ENCODE measurements at places on chromosomes 16 and 17.

- no peak for DNase-seq
These were observed 22.5 kb upstream of the TMEM132E start for GRCh38 chr17:34556931-34557330.

- DNase-seq, result no peak
These were observed 262.6 kb downstream of the SLC39A11 start for GRCh38 chr17:72829883-72830282.

DNA sequence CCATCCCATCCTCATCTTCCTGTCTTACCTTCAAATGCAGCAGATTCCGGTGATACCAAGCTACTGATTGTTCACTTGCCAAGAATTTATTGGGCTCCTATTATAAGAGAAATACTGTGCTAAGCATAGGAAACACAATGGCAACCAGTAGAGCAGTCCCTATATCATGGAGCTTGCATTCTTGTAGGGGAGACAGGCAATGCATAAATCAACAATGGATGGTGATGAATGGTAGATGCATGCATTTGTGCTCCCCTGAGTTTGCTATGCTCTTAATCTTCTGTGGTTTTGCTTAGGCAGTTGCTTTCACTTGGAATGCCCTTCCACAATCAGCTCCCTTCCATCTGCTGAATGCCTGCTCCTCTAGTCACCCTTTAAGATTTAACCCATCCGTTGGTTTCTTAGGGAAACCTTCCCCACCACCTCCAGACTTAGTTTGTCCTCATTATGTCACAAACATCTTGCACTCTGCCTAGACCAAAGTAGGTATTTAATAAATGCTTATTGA lies 200.2 kb upstream of the TOX3 start:
- no peak for DNase-seq

DNA sequence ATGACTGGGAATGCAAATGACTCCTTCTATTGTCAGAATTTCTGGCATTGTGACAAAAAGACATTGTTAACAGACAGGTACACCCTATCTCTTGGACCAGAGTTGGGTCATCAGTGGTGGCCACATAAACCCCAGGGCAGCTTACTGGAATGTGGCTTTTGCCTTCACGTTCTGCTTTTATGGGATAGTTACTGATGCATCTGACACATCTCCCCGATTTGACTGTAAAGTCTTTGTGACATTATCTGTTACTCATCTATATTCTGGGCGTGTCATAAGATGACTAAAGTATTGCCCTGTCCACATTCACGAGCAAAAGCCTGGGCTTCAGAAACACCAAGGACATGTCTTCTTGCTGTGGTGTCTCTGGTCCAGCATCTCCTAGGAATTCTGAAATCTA lies 18.7 kb upstream of the AQP8 start:
- DNase-seq, result no peak

- DNase-seq, result no peak
These were observed 21.1 kb downstream of the MINK1 start for GRCh38 chr17:4854111-4854681.

GRCh38 chr16:22641131-22641628 lies 130.5 kb downstream of the NPIPB5 start:
- DNase-seq, result no peak

GRCh38 chr16:25626172-25626571 lies 65.6 kb upstream of the HS3ST4 start:
- DNase-seq, result no peak

- no peak for DNase-seq
These were observed 210.2 kb downstream of the KATNIP start for GRCh38 chr16:27759967-27760788.

DNA sequence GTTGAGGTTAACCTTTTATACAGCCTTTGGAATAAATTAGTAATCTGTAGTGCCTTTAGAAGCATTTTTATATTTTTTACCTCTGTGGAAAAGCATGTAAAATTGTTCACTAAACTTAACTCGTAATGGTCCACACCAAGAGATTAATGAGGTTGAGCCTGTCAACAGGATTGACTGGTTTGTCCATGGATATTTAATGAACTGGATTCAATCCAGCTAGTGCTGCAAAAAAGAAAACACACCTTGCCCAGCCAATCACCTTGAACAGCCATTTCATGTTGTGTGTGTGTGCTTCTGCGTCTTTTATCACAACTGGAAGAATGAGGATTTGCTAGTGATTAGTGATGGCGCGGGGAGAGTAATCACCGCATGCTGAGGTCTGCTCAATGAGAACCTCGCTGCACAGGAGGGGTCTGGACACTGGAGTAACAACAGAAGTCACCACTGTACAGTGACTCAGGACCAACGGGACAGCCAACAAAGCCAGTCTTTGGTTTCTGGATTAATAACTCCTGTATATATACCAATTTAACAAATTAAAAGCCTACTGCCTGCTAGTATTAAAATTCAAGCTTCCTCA lies 33.7 kb downstream of the LITAFD start:
- DNase-seq, result no peak

DNA sequence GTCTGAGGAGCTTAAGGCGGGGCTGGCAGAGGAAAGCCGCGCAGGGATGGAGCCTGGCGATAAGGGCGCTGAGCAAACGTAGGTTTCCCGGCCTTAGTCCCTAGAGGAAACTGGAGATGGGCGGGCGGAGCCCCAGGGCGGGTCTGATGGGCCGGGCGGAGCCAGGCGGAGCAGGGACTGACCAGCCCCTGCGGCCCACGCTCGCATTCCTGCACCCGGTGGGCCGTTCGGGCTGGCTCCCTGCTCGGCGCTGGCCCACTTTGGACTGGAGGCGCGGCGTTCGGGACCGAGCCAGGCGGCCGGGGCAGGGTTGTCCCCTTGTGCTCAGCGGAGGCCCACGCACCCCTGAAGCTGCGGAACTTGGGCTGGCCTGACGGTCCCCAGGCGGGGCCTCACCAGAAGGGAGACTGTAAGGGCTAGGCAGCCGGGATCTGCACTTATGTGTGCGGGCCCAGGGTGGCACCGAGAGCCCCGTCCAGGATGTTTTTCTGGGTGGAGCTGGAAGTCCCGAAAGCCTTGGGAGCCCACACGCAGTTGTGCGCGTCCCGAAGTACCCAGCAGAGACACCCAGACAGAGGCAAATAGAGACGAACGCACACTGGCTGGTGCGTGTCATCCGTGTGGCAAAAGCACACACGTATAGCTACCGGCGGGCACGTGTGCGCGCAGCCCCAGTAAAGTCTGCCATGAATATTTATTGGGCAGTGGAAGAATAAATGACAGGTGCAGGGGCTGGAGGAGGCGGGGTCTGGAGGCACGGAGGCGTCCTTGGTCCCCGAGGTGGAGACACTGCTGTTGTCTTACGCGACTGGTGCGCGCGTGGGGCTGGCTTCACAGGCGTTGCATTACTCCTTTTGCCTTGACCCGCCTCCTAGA lies 1.4 kb downstream of the PYDC1 start:
- DNase-seq, result no peak
